Right ventricle myocardium superior (tissue), 1 donor: ENCODE measurements at places on chromosomes 1 and 21.
A peak's percentile ranks its signal among the peaks of the same experiment; 100 is the strongest.

- DNase-seq = no peak
Observed at GRCh38 chr1:176829261-176829660, 335.3 kb downstream of the ASTN1 start.

- no peak for DNase-seq
Observed at GRCh38 chr1:26288311-26288941, 8.5 kb downstream of the SH3BGRL3 start.

DNA sequence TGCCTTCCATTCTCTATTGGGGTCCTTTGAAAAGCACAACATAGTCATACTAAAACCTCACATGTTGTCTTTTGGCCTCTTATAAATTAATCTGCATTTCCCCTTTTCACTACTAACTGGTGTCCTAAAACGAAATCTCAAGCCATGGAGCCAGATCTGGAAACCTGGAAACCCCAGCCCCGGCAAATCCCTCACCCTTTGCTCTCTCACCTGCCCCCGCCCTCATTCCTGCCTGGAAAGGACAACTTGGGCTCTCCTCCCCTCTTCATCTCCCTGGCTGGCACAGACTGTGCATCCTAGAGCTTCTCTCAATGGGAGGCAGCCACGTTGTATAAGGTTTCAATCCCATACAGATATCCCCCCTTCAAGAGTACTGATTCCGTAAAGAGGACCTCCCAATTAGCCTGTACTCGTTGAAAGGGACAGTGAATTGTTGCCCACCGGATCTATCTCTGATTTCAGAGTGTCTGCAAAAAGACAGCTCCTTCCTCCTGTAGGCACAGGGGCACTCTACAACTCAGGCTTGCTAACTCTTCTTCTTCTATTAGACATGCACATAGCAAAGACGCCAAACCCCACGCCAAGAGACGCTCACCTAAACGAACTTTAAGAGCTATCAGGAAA is 1.4 kb downstream of the DUSP10 start:
- no peak for DNase-seq

DNA sequence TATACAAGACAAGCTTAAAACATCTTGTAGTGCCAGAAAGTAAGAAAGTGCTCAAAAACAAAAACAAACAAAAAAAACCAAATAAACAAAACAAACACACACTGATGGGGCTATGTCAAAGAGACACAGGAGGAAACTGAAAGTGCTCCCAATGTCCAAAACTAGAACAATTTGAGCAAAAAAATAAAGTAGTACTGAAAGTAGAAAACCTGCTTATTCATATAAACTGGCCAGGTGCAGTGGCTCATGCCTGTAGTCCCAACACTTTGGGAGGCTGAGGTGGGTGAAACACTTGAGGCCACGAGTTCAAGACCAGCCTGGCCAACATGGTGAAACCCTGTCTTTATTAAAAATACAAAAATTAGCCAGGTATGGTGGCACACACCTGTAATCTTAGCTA is 129.9 kb downstream of the GLUL start:
- no peak for DNase-seq

- DNase-seq = no peak
Observed at GRCh38 chr1:90710579-90711536, 6.2 kb downstream of the BARHL2 start.

- DNase-seq = no peak
Observed at GRCh38 chr21:46023555-46023954, 42.0 kb downstream of the COL6A1 start.

GRCh38 chr1:25037174-25038074 is 107.3 kb upstream of the RUNX3 start:
- DNase-seq = peak; percentile 43

- DNase-seq = no peak
Observed at GRCh38 chr1:109816175-109816811, 52.6 kb upstream of the EPS8L3 start.

DNA sequence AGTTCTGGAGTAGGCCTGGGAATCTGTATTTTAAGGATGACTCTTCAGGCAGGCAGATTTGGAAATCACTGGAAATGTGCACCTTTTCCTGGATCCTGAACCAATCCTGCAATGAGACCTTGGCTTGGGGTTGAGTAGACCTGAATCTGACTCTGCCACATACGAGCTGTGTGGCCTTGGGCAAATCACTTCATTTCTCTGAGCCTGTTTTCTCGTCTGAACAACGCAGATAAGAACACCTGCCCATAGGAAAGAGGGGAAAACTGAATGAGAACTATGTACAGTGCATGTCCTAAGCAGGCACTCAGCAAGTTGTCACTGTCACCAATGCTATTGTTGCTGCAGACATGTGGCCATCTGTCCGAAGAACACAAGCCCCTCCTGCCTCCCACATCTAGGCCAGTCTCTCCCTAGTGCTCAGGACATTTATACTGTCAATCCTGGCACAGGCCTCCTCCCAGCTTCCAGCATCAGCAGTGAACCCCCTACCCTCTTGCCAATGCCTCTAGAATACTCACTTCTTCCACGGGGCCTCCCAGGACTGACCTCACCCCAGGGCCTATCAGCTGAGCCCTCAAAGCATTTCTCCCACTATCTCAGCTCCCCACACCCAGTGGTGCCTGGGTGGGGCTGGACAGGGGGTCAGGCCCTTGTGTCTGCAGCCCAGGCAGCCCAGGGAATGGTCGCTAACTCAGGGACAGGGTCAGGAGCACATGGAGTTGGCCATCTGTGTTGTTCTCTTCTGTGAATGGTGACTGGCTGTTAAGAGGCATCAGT is 88.8 kb upstream of the ZBTB40 start:
- no peak for DNase-seq

GRCh38 chr1:177913762-177914540 is 55.9 kb downstream of the SEC16B start:
- no peak for DNase-seq

GRCh38 chr21:43867948-43868347 is 2.9 kb downstream of the AGPAT3 start:
- no peak for DNase-seq

DNA sequence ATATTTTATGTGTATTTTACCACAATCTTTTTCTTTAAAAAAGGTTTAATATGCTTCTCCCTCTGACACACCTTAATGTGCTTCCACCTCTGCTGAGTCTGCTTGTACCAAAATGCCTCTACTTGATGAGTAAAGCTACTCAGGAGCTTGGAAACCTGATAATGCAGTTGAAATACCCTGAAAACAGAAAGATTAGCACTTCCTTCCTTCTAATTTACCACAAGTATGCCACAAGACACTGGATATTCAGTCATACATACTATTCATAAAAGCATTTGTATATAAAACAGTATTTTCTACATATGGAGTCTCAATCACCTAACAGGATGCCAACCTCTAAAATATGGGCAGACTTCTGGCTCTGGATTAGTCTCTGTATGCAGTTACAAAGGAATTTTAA is 55.0 kb downstream of the SLC35D1 start:
- DNase-seq = no peak

GRCh38 chr1:56788588-56788987 is 30.6 kb downstream of the FYB2 start:
- DNase-seq = peak; percentile 54

DNA sequence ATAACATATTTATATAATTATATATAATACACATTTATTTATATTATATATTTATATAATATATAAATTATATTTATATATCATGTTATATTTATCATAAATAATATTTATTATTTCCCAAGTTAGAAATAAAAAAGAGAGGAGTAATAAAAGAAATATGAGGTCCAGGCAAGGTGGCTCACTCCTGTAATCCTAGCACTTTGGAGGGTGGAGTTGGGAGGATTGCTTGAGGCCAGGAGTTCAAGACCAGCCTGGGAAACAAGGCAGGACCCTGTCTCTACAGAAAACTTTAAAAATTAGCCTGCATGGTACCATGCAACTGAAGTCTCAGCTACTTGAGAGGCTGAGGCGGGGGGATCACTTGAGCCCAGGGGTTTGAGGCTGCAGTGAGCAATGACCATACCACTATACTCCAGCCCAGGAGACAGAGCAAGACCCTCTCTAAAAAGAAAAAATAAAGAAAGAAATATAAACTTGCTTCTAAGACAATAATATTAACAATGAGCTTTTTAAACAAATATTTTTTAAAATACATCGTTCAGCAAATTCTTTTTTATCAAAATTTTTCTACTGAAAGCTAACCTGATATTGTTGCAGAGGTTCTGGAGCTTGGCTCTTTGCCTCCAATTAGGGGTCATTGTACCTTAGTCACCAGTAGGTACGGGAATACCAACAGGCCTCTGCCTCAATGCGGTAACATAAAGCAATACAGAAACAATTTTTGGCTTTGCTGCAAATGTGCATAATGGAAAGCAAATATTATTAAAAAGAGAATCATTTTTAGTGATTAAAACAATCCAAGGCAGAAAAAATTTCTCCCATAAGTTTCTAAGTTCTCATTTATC is 290.0 kb downstream of the SETD4 start:
- DNase-seq = no peak

GRCh38 chr21:26782747-26783146 is 62.5 kb downstream of the ADAMTS1 start:
- DNase-seq = no peak

DNA sequence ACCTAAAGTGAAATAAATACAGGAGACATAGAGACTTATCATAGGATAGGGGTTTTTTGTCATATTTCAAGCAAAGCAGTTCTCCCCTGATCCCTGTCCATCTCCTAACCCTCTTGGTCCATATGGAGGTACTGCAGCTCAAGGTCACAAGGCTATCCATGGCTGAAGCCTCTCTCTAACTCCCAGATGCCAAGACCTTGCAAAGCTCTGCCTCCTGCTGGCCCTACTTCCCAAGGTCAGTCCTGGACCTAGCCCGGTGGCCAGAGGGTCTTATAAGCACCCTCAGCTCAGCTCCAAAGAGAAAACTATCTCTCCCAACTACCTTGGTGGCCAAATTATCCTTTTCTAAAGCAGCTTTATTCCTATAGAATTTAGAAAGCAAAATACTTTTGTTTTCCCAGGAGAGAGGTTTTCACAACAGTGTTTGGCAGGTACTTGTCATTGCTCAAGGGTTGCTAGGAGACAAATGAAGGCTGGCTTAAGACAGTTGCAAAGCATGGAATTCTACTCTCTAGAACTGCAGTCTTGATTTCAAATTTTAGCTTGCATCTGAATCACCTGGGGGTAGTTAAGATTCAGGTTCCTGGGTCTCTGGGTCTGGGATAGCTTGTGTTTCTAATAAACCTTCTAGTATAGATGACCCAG is 121.5 kb downstream of the XCL2 start:
- DNase-seq = no peak

- no peak for DNase-seq
Observed at GRCh38 chr1:95252422-95252821, 18.4 kb downstream of the RWDD3 start.

DNA sequence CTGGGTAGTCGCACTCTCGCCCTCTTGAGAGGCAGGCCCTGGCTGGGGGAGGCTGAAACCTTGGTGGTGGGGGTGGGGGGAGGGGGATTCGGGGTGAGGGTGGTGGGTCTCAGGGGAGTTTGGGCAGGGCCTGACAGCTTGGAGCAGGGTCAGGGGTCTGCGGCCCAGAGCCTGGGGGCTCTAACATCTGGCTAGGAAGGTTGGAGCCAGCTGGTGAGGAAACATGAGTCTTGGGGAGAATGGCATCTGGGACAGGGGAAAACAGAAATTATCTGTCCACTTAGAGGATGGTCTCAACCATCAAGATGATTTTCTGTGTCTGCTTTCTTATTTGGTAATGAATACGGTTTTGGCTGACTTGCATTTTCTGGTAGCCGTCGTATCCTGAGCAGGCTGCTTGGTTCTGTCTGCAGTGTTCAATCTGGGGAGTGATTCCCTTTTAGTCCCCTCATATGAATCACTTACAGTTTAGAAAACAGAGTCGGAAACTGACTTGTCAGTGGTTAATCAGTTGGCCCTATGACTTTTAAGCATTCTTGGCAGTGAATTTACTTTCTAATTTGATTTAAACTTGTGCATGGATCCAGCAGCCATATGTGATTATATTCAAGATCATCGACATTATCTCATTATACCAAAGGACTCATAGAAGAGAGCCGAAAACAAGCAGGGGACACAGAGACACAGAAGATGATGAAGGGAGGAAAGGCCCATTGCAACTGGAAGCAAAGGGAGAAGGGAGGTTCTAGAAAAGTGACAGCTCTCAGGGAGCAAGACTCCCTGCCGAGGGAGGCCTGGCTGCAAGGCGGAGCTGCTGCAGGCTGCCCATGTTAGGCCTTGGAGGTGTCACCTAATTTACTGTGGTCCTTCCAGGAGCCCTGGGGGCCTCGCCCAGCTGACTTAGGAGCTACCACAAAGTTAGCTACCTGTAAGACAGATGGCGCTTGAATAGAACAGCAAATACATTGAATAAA is 237.6 kb downstream of the SDCCAG8 start:
- no peak for DNase-seq

DNA sequence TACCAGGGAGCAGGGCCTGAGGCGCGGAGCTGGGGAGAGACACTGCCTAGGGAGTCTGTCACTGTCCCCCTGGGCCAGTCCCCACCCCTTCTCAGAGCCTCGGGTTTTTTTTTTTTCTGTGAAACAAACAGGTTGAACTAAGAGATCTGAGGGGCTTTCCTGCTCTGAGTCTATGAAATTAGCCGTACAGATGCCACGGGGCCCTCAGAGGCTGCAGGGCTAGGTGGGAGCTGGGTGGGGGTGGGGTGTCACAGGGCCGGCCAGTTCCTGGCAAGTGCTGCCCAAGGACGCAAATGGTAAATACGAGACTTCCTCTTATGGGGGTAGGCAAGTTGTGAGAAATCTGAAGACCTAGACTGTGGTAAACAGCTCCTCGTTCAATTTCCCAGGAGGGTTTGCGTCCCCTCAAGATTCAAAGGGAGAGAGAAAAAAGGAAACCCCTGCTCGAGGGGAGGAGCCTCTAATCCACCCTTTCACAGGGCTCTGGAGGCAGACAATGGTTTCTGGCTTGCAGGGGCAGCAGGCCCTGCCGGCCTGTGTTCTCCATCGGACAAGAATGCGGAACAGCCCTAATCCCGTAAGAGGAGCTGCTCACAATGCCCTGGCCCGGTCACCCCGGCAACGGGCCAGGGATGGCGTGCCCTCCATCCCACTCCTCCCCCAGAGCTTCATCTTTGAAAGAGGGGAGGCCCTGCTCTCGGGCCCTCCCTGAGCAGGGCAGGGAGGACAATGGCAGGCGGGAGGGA is 7.8 kb downstream of the NUAK2 start:
- peak; percentile 73 for DNase-seq

- no peak for DNase-seq
Observed at GRCh38 chr1:73106931-73107330, 824.6 kb upstream of the NEGR1 start.

GRCh38 chr1:159152031-159152430 is 19.4 kb upstream of the CADM3 start:
- DNase-seq = no peak

DNA sequence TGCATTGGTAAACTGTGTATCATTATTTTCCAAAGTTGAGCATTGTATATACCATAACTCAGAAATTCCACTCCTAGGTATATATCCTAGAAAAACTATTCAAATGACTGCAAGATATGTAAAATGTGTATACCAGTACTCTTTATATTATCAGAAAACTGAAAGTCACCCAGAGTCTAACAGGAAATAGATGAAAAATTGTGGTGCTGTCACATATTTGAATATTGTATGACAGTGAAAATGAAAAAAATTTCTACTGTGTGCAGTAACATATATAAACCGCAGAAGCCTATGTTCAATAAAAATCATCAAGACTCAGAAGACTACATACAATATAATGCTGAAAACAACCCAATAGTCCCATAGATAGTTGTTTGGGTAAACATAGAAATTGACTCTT is 74.4 kb upstream of the LYPLAL1 start:
- DNase-seq = no peak
